ENCODE measurements at places on chromosomes 2 and 18.

GRCh38 chr2:20539133-20539719, 92.4 kb downstream of the RHOB start:
- DNase-seq: no peak

- no peak for DNase-seq
Measured at GRCh38 chr2:5766561-5766960, 74.4 kb downstream of the SOX11 start.

- DNase-seq: no peak
Measured at GRCh38 chr18:21972281-21972680, 197.1 kb upstream of the GATA6 start.

DNA sequence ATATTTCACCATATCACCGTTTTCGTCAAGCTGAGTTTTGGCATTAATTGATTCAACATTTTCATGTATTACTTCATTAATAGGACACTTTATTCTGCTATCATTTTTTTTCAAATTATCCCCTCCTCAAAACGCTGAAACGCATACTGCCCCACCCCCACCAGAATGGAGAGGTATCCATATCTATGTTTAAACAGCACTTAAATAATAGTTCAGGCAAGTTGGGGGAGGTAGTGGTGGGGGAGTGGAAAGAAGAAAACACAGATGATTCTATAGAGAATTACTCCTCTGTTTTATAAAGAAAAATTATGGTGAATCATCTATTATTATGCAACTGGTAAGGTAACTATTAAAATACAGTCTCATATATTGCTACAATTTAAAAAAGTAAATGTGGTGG, 314.4 kb upstream of the ZEB2 start:
- DNase-seq: no peak

DNA sequence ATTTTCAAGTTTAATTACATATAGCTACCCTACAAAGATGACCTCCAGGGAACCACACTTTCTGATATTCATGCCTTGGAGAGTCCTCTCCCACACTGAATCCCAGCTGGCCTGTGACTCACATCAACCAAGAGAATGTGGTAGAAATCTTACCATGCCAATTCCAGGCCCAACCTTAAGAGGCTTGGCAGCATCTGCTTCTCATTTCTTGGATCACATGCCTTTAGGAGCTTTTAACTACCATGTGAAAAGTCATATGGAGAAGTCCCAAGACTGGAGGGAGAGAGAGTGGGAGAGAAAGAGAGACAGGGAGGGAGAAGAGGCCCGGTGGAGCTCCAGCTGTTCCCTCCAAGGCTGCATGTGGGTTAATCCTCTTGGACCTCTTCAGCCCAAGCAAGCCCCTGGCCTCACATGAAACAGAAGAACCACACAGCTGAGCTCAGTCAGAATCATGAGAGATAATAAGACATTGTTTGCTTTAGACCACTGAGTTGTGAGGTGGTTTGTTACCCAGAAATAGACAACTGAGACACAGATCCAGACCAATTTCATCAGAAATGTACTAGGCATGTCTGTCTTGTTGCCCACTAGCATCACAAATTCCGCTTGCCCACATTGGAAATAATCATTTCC, 190.7 kb downstream of the MTCL1 start:
- DNase-seq: no peak

DNA sequence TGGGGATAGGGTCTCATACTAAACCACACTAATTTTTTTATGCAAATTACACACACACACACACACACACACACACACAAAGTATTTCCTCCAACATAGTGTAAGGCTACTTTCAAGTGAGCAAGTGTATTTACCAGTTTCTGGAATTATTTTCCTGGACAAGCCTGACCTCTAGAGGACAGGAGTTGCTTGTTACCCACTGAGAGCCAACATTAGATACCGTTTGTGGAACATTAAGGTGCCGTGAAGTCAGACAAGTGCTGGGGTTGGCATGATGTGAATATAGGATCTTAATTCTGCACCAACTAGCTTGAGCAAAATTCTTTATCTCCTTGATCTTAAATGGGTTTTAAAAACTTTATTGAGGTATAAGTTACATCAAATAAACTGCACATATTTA, 39.3 kb upstream of the SERPINB2 start:
- no peak for DNase-seq

DNA sequence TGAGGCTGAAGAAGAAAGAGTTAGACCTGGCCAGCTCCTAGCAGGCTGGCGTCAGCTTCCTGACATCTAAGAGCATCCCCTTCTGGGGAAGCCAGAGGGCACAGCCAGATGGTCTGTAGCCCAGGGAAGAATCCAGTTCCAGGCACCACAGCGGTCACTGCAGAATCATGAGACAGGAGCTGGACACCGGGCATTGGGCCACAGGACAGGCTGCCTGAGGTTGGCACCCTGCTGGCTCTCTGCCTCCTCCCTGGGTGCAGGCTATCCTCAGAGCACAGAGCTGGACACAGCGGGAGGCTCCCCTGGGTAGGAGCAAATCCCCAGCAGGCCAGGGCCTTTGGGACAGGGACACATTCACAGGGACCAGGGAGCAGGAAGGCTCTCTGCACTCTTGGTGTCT, 19.8 kb upstream of the ATOH8 start:
- DNase-seq: no peak

GRCh38 chr2:43345872-43346271, 119.5 kb upstream of the ZFP36L2 start:
- DNase-seq: no peak

- DNase-seq: peak; percentile 29
Measured at GRCh38 chr2:48414980-48415835, 114.7 kb upstream of the STON1 start.

- DNase-seq: no peak
Measured at GRCh38 chr2:4020153-4020552, 316.8 kb downstream of the DCDC2C start.

GRCh38 chr2:194116861-194117260, 1540.2 kb upstream of the SLC39A10 start:
- no peak for DNase-seq

DNA sequence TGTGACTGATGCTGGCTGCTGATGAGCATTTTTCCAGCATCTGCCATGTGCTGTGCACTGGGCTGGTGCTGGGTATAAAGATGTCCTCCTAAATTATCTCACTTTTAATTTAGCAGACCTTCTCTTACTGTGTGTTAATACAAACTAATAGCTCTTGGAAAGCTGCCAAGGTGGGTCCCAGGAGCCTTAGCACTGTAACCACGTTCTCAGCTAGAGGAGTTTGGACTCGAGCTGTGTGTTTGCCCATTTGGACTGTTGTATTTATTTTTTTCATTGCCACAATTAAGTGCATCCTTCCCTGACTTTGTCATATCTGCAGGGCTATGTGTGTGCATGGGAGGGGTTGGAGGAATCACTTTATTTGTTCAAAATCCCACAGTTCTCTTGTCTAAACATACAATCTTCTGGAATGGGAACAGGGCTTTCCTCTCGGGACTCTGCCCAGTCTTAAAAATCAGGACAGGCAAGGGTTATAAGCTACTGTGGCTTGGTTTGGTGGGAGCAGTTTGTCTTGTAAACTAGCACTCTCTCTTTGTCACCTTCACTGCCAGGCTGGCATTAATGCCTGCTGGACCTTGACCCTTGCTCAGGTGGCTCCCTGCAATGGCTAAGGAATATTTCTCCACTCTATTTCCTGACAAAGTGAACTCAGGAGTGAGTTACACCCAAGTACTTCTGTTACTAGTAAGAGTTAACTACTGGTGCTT, 129.7 kb upstream of the MGAT5 start:
- DNase-seq: no peak

GRCh38 chr18:12435867-12436266, 28.1 kb downstream of the PRELID3A start:
- DNase-seq: no peak

DNA sequence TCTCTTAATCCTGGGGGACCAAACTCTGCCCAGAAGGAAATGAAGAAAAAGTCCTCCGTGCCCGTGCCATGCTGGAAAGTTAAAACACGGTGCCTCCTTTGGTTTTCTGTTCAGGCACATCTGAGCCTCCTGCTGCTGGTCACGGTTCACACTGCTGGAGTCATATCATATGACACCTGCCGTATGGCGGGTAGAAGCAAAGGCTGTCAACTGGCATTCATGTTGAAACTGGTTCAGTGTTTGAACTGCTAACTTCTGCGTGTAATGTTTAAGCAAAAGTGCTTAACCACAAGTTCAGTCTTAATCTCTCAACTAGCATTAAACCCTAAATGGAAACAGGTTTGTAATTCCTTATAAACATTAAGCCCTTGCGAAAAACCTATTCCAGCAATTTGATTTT, 3.1 kb downstream of the STK39 start:
- no peak for DNase-seq

GRCh38 chr2:168710754-168711467, 91.5 kb upstream of the NOSTRIN start:
- DNase-seq: no peak

DNA sequence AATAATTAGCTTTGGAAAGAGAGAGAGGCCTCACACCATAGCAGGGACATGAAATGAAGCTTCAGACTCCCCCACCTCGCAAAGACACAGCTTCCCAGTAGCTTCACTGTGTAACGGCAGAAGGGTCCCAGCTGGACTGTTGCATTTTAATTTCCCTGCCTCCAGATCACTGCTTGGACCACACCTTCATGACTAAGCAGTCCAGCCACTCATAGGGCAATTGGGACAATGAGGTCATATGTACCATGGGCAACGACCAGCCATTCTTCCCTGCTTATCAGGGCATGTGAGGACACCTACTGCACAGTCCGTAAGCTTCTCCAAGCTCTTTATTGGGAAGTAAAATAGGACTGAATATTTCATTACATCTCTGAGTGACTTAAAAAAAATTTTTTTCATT, 183.0 kb downstream of the MREG start:
- DNase-seq: peak; percentile 41

GRCh38 chr2:74695663-74696062, 41.6 kb downstream of the SEMA4F start:
- DNase-seq: no peak

GRCh38 chr2:102483086-102483485, 10.1 kb downstream of the SLC9A4 start:
- no peak for DNase-seq

DNA sequence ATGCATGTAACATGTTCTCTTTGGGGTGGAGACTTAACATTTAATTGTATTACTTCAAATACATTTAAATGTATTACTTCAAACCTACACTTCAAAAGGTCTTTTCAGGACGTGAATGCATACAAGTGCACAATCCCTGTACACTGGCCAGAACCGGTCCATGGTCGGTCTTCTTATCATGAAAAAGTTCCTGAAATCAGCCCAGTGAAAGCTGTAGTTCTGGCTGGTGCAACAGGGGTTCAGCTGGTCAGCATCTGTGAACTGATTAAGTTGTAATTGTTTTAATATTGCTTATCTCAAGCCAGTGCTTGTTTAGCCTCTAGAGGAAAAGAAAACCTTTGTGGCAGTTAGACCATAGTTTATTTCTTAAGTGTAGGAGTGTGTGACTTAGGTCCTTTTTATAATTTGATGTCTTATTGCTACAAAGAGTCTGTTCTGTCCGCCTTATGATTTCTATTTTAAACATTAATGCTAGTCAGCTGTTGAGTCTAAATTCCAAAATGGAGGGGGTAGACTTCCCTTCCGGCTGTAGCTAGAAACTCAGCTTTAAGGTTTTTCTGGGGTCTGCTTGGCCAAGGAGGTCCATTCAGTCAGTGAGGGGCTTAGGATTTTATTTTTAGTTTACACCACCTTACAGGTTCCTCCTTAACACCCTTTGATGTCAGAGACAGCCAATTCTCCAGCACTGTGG, 768 bp upstream of the CYBRD1 start:
- no peak for DNase-seq

- DNase-seq: no peak
Measured at GRCh38 chr2:457262-457661, 169.4 kb upstream of the ALKAL2 start.

- DNase-seq: peak; percentile 48
Measured at GRCh38 chr2:166632616-166633015, 138.6 kb upstream of the SCN7A start.
